ENCODE measurements at places on chromosomes 4 and X.

DNA sequence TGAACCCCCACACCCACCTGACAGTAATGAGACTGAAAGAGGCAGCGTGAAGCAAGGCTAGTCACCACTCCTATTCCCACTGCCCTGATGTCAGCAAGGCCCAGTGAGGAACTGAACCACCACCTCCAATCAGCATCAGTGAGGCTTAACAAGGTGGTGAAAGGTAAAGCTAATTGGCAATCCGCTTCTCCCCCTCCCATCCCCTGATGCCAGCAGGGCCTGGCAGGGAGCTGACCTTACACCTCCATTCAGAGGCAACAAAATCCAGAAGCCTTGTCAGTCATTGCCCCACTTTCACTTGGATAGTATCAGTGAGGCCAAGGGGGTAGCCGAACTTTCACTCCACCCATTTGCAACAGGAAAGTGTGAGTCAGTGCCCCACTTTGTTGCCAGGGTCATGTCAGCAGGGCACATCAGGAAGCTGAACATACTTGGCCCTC, 60.8 kb downstream of the AWAT2 start:
- DNase-seq: no peak

GRCh38 chr4:78581618-78582017, 30.0 kb downstream of the ANXA3 start:
- no peak for DNase-seq

GRCh38 chr4:26520728-26521450, 30.6 kb upstream of the CCKAR start:
- DNase-seq: no peak

DNA sequence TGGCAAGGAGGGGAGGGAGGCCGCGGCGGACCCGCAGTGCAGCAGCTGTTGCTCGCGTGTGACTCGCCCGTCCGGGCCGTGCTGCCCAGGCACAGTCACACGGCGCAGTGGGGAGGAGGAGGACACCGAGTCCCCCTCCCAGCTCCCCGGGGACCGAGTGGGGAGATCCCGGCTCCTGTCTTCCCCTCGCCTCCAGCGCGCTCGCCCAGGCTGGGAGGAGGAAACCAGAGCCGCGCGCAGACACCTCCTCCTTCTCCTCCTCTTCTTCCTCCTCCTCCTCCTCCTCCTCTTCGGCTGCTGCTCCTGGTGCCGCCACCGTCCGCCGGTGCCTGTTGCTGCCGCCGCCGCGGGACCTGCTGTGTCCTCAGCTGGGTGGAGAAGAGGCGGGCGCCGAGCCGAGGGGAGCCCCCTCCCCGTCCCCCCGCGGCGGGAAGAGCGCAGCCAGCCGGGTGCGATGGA, at the start of gene TBC1D1:
TSS of gene TBC1D1 (plus strand) at position 284 of the 459 bp plus-strand sequence. CDS start 11,012 bp downstream, outside the sequence.
- DNase-seq: peak; percentile 13

DNA sequence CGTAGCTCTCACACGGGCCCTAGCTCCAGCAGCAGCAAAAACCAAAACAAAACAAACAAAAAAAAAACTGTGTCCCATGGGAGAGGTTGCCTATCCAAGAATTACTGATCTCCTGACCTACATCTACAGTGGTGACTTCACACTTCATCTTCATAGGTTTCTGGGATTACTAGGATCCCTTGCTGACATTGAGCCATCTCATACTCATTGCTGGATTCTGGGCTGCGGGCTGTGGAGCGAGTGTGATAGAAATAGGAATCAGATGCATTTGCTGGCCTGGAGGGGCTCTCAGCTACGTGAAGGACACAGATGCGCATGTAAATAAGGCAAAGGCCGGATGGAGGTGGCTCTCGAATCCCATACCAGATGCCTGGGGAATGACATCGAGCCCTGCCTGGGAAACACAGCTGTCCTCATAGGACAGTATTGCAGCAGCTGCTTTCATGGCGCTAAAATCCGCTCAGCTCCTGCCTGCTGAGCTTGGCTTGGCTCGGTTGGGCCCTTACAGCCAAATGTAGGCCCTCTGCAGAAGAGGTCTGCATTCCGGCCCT, 41.7 kb downstream of the CNGA2 start:
- DNase-seq: no peak

DNA sequence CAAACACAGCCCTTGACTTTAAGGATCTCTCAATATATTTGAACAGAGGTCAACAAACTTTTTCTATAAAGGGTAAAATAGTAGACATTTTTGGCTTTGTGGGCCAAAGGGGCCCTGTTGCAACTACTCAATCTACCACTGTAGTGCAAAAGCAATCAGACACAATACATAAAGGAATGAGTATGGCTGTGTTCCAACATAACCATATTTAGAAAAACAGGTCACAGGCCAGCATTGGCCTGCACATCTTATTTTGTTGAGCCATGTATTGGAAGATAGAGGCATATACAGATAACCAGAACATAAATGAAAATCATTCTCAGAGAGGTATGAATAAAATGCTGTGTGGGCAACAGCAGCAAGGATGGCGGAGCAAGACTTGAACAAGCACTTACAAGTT, 49.8 kb downstream of the MID1 start:
- DNase-seq: no peak

DNA sequence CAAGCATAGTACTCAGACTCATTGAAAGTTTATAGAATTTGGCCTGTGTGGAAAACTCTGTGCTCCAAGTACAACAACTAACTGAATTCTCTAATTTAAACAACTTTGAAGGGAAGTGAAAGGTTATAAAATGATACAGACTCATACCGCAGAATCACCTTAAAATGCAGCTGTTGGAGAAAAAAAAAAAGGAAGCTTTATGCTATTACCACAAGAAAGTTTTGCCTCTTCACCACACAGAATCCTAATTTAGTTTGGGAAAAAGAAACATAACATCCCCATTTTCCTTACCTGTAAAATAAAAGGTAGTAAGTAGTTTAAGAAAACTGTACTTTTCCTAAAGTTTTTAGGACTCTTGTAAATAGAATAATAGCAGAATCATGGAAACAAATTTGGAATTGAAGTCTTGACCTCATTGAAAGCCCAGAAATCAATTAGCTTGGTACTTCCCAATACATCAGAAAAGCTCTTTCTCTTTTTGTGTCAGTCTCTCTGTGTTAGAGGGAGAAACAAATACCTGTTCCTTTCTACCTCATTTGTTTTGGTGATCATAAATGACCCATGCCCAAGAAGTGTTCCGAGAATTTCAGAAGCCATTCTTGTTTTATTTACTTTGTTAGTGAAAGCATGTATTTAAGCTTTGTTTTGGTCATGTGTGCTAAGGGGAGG, 78.8 kb downstream of the NFKB1 start:
- DNase-seq: no peak

DNA sequence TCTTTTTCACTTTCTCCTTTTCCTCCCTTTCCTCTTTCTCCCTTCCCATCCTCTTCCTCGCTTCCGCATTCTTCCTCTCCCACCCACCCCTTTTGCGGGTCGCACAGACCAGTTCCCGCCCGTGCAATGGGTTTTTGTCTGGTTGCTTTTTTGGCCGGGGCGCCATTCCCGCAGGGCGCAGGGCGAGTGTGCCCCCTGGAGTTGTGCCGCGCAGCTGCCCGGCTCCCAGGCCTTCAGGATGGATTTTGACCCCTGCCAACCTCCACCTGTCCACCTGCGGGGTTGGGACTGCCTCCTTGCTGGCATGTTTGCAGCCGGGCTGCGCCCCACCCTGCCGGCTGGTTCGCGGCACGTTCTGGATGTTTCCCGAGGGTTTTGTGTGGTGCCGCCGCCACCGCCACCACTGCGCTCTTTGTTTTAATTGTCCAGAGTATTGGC, 578 bp upstream of the SEL1L3 start:
- DNase-seq: peak; percentile 17

GRCh38 chrX:79290596-79290995, 76.5 kb downstream of the ITM2A start:
- no peak for DNase-seq

- DNase-seq: no peak
Observed at GRCh38 chrX:87064502-87064901, 453.1 kb upstream of the KLHL4 start.

DNA sequence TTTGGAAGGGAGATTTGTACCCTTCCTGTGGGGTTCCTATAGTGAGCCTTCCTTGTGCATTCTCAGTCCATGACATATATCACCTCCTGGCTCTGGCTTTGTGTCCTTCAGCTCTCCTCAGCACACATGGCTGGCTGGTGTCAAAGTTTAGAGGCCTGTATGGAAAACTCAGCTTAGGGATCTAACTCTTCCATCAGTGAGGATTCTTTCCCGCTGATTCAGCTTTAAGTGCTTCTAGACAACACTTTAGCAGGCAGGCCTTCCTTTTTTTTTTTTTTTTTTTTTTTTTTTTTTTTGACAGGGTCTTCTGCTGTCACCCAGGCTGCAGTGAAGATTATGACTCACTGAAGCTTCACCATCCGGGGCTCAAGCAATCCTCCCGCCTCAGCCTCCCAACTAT, 84.2 kb downstream of the NPNT start:
- DNase-seq: no peak

DNA sequence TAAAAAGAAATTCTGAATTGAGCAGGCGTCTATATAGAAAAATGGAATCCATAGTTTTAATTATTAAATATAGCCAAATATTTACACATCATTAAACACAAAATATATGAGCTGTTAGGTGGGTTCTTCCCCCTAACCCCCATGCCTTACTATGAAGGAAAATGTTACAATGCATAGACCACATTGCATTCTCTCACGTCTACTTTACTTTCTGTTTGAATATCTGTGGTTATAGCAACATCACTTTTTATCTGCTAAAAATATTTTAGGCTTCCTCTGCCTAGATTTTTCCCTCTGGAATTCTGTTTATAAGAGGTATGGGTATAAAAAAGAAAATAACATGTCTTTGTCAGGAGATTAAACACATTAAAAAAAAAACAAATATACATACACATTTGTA, 73.1 kb downstream of the MAML3 start:
- DNase-seq: no peak

Data from endothelial cell (in vitro differentiated cells).